ENCODE measurements at places on chromosomes 5 and 9.

- H3K36me3 ChIP-seq: no peaks in the 10 kb centered on the region
- H3K4me1 ChIP-seq: no peaks in the 10 kb centered on the region
- no peak overlapping the region for H3K4me3 ChIP-seq
- H3K27ac ChIP-seq: no peak overlapping the region
- DNase-seq: no peak
Measured at GRCh38 chr5:43244823-43245565, 53.0 kb downstream of the NIM1K start.

DNA sequence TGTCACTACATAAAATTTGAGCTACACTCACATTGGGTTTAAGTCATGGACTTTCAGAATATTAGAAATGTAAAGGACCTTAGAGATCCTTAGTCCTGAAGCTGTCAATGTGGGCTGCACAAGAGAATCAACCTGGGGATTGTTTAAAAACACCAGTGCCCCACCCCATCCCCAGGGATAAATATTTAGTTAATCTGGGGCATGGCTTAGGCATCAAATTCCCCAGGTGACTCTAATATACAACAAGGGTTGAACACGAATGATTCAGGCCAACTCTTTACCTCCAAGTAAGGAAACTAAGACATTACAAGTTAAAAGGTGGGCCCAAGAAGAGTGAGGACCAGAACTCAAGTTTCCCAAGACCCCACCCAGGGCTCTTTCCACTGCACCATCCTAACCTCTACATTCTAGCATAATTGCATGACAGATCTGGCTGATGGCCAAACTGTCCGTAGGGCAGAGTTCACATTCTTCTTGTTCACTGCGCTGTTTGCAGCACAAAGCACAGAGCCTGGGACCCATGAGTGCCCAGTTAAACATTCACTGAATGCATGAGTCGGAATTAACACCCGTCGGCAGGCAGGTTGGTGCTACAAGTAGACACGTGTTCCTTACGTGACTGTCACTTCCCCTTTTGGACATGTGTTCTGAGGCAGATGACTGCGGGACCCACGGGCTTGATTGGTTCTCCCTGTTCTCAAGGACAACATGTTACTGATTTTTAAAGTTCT lies 25.2 kb downstream of the CYFIP2 start:
- H3K4me1 ChIP-seq: peaks cover 30% of the 10 kb centered on the region
- H3K27ac ChIP-seq: peak overlapping the region; percentile 83
- peak; percentile 24 for DNase-seq
- H3K27me3 ChIP-seq: peaks cover 3% of the 10 kb centered on the region
- H3K4me3 ChIP-seq: no peak overlapping the region

DNA sequence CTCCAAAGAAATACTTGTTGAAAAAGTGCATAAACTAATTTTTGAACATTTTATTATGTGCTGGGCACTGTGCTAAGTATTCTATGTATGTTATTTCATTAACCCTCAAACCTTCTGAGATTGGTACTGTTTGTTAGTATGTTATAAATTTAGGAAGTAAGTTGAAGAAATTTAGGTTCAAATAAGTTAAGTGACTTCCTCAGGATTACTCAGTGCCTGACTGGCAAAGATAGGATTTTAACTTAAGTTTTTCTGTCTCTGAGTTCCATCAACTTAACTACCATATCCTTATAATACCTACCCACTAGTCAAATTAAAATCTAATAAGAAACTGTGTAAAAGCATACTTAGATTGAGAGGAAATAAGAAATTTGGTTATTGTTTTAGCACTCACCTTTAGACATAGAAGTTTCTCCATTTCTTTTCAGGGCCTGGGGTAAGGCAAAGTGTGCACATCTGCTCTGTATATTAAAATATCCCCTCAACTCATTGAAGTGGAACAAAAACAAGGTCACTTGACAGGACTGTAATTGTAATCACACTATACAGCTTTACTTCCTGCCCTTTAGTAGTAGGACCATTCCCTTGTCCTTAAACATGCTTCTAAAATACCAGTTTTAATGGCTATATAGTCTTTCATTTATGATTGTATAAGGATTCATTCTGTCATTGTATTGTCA lies 15.2 kb downstream of the TGFBR1 start:
- H3K4me3 ChIP-seq: no peak overlapping the region
- peaks cover 25% of the 10 kb centered on the region for H3K4me1 ChIP-seq
- no peaks in the 10 kb centered on the region for H3K27me3 ChIP-seq
- H3K27ac ChIP-seq: no peak overlapping the region

GRCh38 chr5:36683821-36684434 lies 77.5 kb downstream of the SLC1A3 start:
- H3K4me1 ChIP-seq: peaks cover 6% of the 10 kb centered on the region
- H3K27me3 ChIP-seq: peaks cover 11% of the 10 kb centered on the region
- no peak for DNase-seq
- no peaks in the 10 kb centered on the region for H3K36me3 ChIP-seq
- H3K27ac ChIP-seq: no peak overlapping the region

GRCh38 chr5:44860267-44860666 lies 51.5 kb downstream of the MRPS30 start:
- no peak overlapping the region for H3K4me3 ChIP-seq
- H3K4me1 ChIP-seq: no peaks in the 10 kb centered on the region
- no peak for DNase-seq

GRCh38 chr5:31771500-31771899 lies 132.6 kb downstream of the PDZD2 start:
- H3K36me3 ChIP-seq: no peaks in the 10 kb centered on the region
- no peak for DNase-seq
- no peak overlapping the region for H3K27ac ChIP-seq
- peaks cover 24% of the 10 kb centered on the region for H3K27me3 ChIP-seq

DNA sequence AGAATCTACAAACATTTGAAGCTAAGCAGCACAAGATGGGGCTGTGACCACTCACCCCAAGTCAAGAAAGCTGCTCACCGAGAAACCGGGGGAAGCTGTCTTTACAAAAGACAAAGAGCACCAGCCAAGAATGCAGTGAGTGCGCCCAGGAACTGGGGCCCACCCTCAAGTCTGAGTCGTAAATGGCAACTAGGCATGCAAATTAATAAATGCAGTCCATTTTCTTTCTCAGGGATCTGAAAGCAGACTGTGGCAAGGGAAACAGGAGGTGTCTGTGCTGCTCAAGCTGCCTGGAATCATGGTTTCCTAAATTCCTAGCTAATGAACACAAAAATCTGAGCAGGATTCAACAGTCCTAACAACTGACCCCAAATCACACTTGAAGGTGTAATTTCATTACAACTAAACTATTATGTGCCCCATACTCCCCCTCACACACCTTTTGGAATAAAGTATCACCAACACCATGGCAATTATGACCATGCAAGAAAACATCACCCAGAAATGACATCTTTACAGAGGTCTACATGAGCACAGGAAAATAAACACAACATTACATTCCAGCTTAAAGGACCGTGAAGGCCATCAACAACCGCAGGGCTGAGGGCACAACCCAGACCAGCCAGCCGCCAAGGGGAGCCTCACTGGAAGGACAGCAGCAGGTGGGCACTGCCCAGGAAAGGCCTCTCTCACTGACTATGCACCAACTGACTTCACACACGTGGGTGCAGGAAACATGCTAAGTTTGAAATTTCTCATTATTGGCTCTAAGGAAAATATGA lies 17.6 kb downstream of the NSUN2 start:
- DNase-seq: no peak
- H3K4me3 ChIP-seq: no peak overlapping the region
- H3K4me1 ChIP-seq: peaks cover 7% of the 10 kb centered on the region
- no peaks in the 10 kb centered on the region for H3K27me3 ChIP-seq
- peaks cover 33% of the 10 kb centered on the region for H3K36me3 ChIP-seq

DNA sequence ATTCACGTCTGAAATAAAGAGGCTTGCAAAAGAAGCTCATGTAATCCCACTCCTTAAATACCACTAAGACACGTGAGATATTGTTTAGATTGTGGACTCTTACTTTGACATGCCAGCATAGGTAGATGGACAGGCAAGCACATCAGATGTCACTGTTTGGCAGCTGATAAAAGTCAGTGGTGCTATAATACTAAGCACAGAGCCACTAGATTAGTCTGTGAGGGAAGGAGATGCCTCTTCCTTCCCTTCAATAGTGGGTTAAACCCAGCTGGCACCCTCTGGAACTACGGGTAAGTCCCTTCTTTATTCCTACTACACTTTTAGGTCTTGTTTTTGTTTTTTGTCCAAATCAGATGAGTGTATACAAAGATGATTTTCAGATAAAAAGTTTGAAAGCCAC lies at the start of gene MYOT:
Gene MYOT (plus strand): TSS at position 197 of the 400 bp plus-strand sequence. CDS start 2,792 bp downstream, outside the sequence.
- no peaks in the 10 kb centered on the region for H3K36me3 ChIP-seq
- no peak within 1 kb of the TSS for H3K4me3 ChIP-seq
- no peak within 1 kb of the TSS for H3K27ac ChIP-seq
- DNase-seq: no peak

GRCh38 chr5:54547711-54548250 lies 30.2 kb downstream of the SNX18 start:
- H3K27me3 ChIP-seq: no peaks in the 10 kb centered on the region
- peak overlapping the region; percentile 37 for H3K27ac ChIP-seq
- DNase-seq: peak; percentile 53
- H3K36me3 ChIP-seq: peaks cover 48% of the 10 kb centered on the region
- H3K4me3 ChIP-seq: no peak overlapping the region

DNA sequence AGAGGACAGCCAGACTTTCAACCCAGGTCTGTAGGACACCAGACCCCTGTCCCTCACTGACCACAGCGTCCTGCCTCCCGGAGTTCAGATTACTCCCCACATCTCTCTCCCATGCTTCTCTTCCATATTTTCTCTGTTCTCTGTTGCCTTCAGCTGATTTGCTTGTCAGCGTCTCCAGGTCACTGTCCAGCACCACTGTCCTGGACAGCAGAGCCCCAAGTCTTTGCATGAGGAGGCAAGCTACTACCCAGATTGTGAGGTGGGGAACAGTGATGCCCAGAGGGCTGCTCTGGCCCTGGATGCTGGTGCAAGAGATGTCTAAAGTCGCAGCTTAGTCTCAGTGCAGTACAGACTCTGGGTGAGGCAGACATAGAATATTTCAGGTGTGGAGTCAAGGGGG lies 48.0 kb upstream of the C5orf58 start:
- H3K27ac ChIP-seq: no peak overlapping the region
- no peaks in the 10 kb centered on the region for H3K4me1 ChIP-seq
- DNase-seq: no peak
- H3K4me3 ChIP-seq: no peak overlapping the region
- no peaks in the 10 kb centered on the region for H3K36me3 ChIP-seq
- H3K27me3 ChIP-seq: peaks cover 21% of the 10 kb centered on the region

DNA sequence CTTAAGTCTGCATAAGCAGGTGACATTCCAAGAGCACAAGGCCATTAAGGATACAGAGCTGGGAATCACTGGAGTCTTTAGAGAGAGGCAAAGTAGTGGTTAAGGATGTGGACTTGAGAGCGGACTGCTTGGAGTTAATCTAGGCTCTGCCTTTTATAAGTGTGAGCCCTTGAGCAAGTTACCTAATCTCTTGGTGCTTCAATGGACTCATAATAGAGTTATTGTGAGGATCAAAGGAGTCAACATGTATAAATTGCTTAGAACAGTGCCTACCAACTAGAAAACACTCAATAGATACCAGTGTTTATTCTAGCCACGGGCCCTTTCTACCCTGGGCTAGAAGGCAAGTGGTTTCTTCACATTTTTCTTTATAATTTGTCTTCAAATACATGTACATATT lies 819.4 kb downstream of the NR2F1-AS1 start:
- no peaks in the 10 kb centered on the region for H3K36me3 ChIP-seq
- no peaks in the 10 kb centered on the region for H3K27me3 ChIP-seq
- H3K4me1 ChIP-seq: peaks cover 26% of the 10 kb centered on the region

- H3K4me3 ChIP-seq: peak overlapping the region; percentile 73
- peaks cover 17% of the 10 kb centered on the region for H3K36me3 ChIP-seq
- no peaks in the 10 kb centered on the region for H3K27me3 ChIP-seq
- peak overlapping the region; percentile 70 for H3K27ac ChIP-seq
Measured at GRCh38 chr9:121373011-121373729, 3.1 kb upstream of the STOM start.

GRCh38 chr9:95004411-95005277 lies 278.1 kb downstream of the AOPEP start:
- H3K27ac ChIP-seq: peak overlapping the region; percentile 93
- peak overlapping the region; percentile 93 for H3K4me3 ChIP-seq
- DNase-seq: no peak
- peaks cover 67% of the 10 kb centered on the region for H3K4me1 ChIP-seq
- H3K36me3 ChIP-seq: peaks cover 39% of the 10 kb centered on the region
- H3K27me3 ChIP-seq: peaks cover 2% of the 10 kb centered on the region

DNA sequence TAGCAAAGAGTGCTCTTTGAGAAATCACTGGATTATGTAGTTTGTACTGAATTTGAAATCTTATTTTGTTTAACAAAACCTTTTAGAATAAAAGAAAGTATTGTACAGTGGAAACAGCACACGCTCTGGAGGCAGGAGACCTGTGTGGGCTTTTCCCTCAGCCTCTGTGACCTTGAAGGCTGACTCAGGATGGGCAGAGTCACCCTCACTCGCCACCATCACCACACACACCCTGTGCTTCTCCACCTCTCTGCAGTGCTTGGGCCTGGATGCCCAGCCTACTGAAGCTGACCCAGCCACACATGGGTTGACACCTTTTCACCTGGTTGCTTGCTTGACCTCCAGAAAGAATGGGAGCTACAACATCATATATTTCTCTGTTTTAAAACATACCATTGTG lies 19.6 kb downstream of the ANGPTL2 start:
- H3K27ac ChIP-seq: no peak overlapping the region
- no peak overlapping the region for H3K4me3 ChIP-seq
- no peaks in the 10 kb centered on the region for H3K27me3 ChIP-seq
- DNase-seq: no peak
- peaks cover 18% of the 10 kb centered on the region for H3K4me1 ChIP-seq

GRCh38 chr9:94772639-94773303 lies 46.3 kb downstream of the AOPEP start:
- DNase-seq: no peak
- H3K4me3 ChIP-seq: no peak overlapping the region
- peaks cover 8% of the 10 kb centered on the region for H3K36me3 ChIP-seq
- H3K4me1 ChIP-seq: peaks cover 23% of the 10 kb centered on the region
- peaks cover 1% of the 10 kb centered on the region for H3K27me3 ChIP-seq
- peak overlapping the region; percentile 74 for H3K27ac ChIP-seq

DNA sequence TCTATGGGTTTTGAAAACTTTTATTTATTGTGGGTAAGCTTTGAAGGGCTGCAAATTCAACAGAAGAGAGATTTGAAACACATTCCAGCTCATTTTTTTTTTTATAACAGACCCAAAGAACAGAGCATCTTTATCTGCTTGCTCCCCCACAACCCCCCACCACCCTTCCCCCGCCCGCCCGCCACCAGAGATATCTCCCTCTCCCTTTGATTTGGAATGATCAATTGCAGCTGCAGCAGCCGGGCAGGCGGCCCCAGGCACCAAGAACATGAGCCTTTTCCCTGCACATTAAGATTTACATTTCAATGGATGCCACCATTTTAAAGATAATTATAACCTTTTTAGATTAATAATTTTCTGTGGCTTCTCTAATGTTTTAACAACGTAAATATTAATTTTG lies 510.9 kb downstream of the ZNF608 start:
- DNase-seq: no peak
- H3K36me3 ChIP-seq: no peaks in the 10 kb centered on the region
- H3K27me3 ChIP-seq: no peaks in the 10 kb centered on the region
- no peak overlapping the region for H3K27ac ChIP-seq
- no peaks in the 10 kb centered on the region for H3K4me1 ChIP-seq

GRCh38 chr5:139137697-139138096 lies 60.5 kb downstream of the SIL1 start:
- peaks cover 45% of the 10 kb centered on the region for H3K4me1 ChIP-seq
- H3K27me3 ChIP-seq: no peaks in the 10 kb centered on the region
- no peak overlapping the region for H3K4me3 ChIP-seq
- no peaks in the 10 kb centered on the region for H3K36me3 ChIP-seq
- H3K27ac ChIP-seq: no peak overlapping the region
